ENCODE measurements at places on chromosomes 6 and 20. TPM values are rescaled to one million over a fixed set of nuclear protein-coding genes. Genes with fewer than 3 reads are reported as not detected.

- H3K27ac ChIP-seq, result no peak overlapping the region
- no peak overlapping the region for H3K4me3 ChIP-seq
- no peak for DNase-seq
- no peaks in the 10 kb centered on the region for H3K36me3 ChIP-seq
- H3K27me3 ChIP-seq, result peaks cover 72% of the 10 kb centered on the region
- H3K4me1 ChIP-seq, result peaks cover 3% of the 10 kb centered on the region
These were observed 2.5 kb downstream of the NTSR1 start for GRCh38 chr20:62710886-62711702.

- H3K4me3 ChIP-seq, result no peak overlapping the region
- no peaks in the 10 kb centered on the region for H3K36me3 ChIP-seq
- H3K27me3 ChIP-seq, result no peaks in the 10 kb centered on the region
- H3K4me1 ChIP-seq, result peaks cover 24% of the 10 kb centered on the region
- H3K27ac ChIP-seq, result no peak overlapping the region
These were observed 74.0 kb downstream of the MRPL14 start for GRCh38 chr6:44053106-44053756.

The MCHR2 gene
- total RNA-seq, result not detected

DNA sequence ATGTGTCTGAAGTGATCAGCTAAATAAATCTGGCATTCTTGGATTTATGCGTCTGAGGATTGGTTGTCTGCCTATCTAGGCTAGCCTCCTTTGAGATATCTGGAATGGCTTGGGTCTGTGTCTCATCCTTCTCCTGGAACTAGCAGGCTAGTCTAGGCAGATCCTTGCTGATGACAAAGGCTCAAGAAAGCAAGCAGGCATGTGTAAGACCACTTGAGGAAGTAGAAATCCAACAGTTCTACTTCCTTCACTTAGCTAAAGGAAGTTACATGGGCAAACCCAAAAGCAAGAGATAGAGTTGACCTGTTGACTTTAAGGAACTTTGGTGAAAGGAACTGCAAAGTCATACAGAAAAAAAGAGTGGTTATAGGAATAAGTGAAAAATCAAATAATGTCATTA, 672.6 kb downstream of the MAFB start:
- no peaks in the 10 kb centered on the region for H3K4me1 ChIP-seq
- H3K4me3 ChIP-seq, result no peak overlapping the region
- DNase-seq, result no peak
- no peaks in the 10 kb centered on the region for H3K27me3 ChIP-seq
- H3K27ac ChIP-seq, result no peak overlapping the region

DNA sequence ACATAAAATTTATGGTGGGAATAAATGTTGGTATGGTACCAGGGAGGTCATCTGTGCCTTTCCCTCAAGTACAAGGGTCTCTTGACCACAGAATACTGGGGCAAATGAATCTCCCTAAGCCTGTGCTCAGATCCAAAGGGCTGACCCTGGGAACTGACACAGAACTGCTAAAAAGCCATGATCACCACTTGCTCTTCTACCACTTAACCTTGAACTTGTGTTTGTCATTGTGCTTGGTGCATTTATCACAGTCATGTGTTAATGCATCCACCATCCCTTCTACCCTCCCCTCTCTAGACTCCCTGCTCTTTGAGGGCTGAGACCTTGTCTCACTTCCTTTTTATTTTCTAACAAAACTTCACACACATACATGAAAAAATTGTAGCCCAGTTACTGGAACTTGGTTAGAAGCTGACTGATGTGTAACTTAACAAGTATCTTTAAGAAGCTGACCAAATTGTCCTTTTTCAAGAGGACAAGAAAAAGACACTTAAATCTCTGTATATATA, 46.1 kb upstream of the PBOV1 start:
- no peaks in the 10 kb centered on the region for H3K27me3 ChIP-seq
- peaks cover 8% of the 10 kb centered on the region for H3K36me3 ChIP-seq
- no peak overlapping the region for H3K27ac ChIP-seq
- no peak for DNase-seq
